Epithelial cell of proximal tubule (primary cell): ENCODE measurements at places on chromosomes 5 and 9. TPM values are rescaled to one million over a fixed set of nuclear protein-coding genes. Genes with fewer than 3 reads are reported as not detected.

Gene SPINK13
- total RNA-seq: 0.07 and 0.58 TPM in 2 replicates

Gene QRFP
- not detected in 2 replicates for total RNA-seq

Gene DDX31
- total RNA-seq: 8.1 and 15.2 TPM in 2 replicates

Gene AK8
- 0.14 and 0.46 TPM in 2 replicates for total RNA-seq

Gene PAXX
- 70.1 and 81.7 TPM in 2 replicates for total RNA-seq

Gene RASEF
- 11.6 and 12.2 TPM in 2 replicates for total RNA-seq

Gene UQCRQ
- 288 and 304 TPM in 2 replicates for total RNA-seq

Gene LCN9
- total RNA-seq: not detected in 2 replicates

Gene LRRC26
- not detected in 2 replicates for total RNA-seq

Gene SLC34A1
- not detected in 2 replicates for total RNA-seq

Gene INSL4
- total RNA-seq: not detected in 2 replicates

Gene STKLD1
- 1.3 TPM in 1 of 2 replicates, not detected in the other for total RNA-seq

Gene FUT7
- not detected in 2 replicates for total RNA-seq

Gene FOXD4L5
- not detected in 2 replicates for total RNA-seq

Gene CCIN
- 0.06 TPM in 1 of 2 replicates, not detected in the other for total RNA-seq

Gene PRSS3
- 2.7 and 5.7 TPM in 2 replicates for total RNA-seq

Gene PCDHB9
- total RNA-seq: not detected in 2 replicates

Gene ASPN
- total RNA-seq: not detected in 2 replicates

Gene SCGB3A2
- not detected in 2 replicates for total RNA-seq

Gene GPRIN1
- total RNA-seq: 34.0 and 40.2 TPM in 2 replicates
